ENCODE measurements at places on chromosomes 7 and 10.

DNA sequence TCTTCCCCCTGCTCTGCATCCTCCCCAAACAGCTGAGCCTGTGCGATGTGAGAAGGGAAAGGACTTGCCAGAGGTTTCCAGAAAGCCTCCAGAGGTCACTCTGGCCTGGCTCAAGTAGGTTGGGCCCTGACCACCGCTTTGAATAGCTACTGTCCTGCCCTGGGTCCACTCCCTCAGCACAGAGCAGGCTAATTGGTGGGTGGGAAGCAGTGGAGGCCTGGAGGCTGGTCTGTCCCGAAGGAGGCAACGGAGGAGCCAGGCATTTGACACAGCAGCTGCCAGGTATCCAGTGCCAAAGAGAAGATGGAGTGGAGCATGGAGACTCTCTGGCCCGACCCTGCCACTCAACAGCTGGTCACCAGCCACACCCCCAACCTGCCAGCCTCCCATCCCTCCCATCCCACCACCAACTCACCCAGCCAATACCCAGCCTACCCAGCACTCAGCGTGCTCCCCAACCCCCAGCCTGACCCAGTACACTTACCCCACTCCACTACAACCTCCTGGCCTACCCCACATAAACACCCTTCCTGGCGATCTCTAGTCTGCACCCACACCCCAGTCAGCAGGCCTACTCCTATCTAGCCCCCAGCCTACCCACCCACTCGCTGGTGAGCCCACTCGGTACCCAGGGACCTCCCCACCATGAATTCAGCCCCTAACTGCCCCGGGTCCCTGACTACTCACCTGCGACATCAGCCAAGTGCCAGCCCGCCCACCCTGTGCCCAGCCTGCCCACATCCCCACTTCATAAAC is 64.6 kb upstream of the COL13A1 start:
- no peak for DNase-seq

DNA sequence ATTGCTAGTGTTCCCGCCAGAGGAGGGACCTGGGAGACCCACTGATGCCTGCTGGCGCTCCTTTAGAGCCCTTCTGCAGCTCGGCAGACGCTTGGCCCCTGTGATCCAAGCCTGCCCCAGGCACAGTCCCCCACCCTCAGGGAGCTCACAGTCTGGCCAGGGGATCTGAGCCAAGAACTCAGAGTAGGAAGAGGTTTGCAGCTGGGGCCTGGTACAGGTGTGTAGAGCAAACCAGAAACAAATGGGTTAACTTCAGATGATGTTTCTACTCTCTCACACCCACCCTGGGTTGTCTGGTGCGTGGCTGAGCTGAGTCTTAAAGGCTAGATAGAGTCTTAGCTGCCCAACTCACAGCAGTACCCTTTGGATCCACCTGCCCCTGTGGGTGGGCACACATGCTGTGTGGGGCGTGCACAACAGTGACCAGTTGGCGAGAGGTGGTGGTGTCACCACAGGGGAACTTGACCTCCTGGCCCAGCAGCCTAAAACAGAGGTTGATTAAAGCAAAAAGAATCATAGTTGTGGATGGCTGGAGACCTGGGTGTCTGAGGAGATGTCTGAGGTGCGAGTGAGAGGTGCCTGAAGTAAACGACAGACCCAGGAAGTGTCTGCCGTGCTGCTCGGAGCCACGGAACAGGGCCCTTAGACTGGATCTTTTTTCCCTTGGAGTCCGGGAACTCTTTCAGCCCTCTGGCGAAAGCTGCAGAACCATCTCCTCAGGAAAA is 31.2 kb upstream of the SRGN start:
- no peak for DNase-seq

GRCh38 chr7:141593134-141593533 is 41.9 kb downstream of the AGK start:
- DNase-seq, result peak; percentile 93

DNA sequence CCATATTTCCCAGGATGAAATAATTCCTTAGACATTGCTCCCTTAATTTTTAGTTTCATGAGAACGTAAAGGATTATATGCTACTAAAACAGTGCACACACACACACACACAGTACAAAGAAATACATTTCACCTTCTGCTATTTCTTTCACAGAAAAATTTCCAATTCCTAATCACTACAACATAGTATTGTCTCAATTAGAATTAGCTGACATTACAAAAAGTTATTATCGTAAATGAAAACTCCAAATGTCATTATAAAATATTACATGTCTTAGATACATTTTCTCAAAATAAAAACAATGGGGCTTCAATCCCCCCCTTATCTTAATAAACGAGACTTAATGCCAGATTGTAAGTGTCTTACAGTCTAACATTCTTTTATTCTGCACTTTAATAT is 12.3 kb upstream of the RUFY2 start:
- DNase-seq, result no peak

- DNase-seq, result no peak
Measured at GRCh38 chr7:33674804-33675411, 230.4 kb upstream of the BMPER start.

DNA sequence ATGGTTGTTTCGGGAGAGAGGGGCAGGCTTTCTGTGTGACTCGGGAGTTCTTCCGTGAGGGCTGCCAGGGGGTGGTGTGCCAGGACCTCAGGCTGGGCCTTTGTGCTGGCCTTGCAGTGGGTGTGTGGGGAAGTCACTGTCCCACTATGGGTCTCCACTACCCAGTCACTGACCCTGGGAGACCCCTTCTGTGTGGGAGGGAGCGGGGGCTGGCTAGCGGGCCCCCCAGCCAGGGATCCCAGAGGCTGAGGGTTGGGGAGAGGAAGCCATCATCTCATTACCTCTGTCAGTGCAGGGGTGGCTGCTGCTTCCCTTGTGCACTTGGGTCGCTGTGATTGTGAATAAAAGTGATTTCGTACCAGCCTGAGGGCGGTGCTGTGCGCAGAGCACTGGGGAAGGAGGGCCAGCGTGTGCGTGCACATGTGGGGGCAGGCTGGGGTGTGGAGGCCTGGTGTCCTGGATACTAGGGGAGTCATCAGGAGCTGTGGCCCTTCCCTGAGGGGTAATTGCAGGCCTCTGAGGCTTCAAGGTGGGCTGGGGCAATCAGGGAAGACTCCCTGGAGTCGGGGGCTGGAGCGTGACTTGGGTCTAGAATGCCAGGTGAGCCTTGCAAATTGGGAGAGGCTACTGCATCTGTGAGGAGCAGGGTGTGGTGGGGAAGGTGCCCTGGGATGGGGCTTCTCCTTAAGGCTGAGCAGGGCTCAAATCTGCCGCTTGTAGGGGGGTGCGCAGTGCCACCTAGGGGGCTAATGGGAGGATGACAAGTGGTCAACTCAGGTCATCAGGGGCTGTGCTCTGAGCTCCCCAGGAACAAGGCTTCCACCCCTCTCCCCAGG is 98.9 kb downstream of the NEURL1 start:
- DNase-seq, result peak; percentile 20

All from brain microvascular endothelial cell (primary cell).